ENCODE measurements at places on chromosomes 4 and X. TPM values are rescaled to one million over a fixed set of nuclear protein-coding genes. Genes with fewer than 3 reads are reported as not detected.

- DNase-seq = no peak
- H3K27me3 ChIP-seq = no peaks in the 10 kb centered on the region
These were observed 65.2 kb downstream of the AMMECR1 start for GRCh38 chrX:110252711-110253110.

GRCh38 chr4:3416270-3416669 is 25.5 kb upstream of the HGFAC start:
- no peaks in the 10 kb centered on the region for H3K4me1 ChIP-seq
- H3K27me3 ChIP-seq = no peaks in the 10 kb centered on the region
- no peak overlapping the region for H3K27ac ChIP-seq
- DNase-seq = peak; percentile 8
- peaks cover 37% of the 10 kb centered on the region for H3K36me3 ChIP-seq

DNA sequence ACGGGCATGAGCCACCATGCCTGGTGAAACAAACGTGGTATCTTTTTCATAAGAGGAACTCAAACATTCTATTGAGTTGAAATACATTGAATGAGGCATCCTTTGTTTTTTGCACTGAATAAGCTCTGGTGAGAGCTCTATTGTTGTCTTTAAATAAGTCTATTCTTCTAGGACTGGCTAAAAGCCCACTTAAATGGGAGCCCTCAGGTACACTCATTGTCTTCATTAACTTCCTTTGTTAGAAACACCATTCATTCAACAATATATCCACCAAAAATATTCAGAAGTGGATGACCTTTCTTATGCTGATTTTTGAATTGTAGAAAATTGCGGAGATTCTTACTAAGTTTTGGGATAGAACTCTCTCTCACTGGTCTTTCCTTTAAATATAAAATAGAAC is 568.0 kb downstream of the IL1RAPL1 start:
- no peaks in the 10 kb centered on the region for H3K4me1 ChIP-seq
- H3K4me3 ChIP-seq = no peak overlapping the region
- H3K27me3 ChIP-seq = no peaks in the 10 kb centered on the region
- no peaks in the 10 kb centered on the region for H3K36me3 ChIP-seq
- no peak for DNase-seq

GRCh38 chrX:131741103-131741581 is 197.3 kb downstream of the OR13H1 start:
- no peaks in the 10 kb centered on the region for H3K36me3 ChIP-seq
- peak; percentile 69 for DNase-seq
- H3K4me3 ChIP-seq = peak overlapping the region; percentile 71
- H3K4me1 ChIP-seq = no peaks in the 10 kb centered on the region

- H3K27ac ChIP-seq = peak overlapping the region; percentile 83
- no peaks in the 10 kb centered on the region for H3K36me3 ChIP-seq
- H3K4me3 ChIP-seq = no peak overlapping the region
- no peaks in the 10 kb centered on the region for H3K27me3 ChIP-seq
- H3K4me1 ChIP-seq = peaks cover 8% of the 10 kb centered on the region
These were observed 37.7 kb downstream of the CLCN5 start for GRCh38 chrX:49960061-49960460.

- H3K4me1 ChIP-seq = no peaks in the 10 kb centered on the region
- no peak overlapping the region for H3K4me3 ChIP-seq
- DNase-seq = no peak
- no peaks in the 10 kb centered on the region for H3K27me3 ChIP-seq
These were observed 28.1 kb downstream of the SLC25A43 start for GRCh38 chrX:119427024-119427794.

DNA sequence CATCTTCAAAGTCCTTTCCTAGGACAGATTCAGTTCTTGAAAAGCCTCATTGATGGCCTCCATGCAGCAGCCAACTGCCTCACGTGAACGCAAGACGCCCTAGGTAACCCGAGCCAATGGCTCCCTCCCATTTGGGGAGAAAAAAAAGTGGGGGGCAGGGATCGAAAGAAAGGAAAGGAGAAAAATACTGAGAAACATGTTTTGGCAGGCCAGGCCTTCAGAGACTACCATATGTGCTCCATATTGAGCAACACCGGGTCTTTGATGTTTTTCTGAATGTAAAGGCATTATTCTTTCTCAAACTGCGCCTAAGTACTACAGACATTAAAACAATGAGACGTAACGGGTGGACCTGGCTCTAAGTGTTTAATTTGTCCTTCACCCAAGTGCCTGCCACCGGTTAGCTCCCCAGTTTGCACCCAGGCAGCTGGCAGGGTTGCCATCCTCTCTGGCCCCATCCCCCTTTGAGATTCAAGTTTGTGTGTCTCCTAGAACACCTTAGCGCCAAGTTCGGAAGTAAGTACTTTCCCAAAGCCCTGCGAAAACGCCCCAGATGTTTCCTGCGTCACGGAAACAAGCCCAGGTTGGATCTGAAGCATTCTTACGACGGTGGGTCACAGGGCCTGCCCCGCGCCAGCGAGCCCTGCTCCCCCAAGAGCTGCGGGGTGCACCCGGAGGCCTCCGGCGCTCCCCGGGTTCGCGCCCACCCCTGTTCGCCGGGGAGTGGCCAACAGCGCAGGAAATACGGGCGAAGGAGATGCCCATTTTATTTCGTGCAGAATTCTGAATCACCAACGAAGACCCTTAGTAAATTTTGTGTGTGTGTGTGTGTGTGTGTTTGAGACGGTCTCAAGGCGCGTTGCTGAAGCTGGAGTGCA is 30.1 kb downstream of the HAND2 start:
- no peaks in the 10 kb centered on the region for H3K4me1 ChIP-seq
- H3K27ac ChIP-seq = no peak overlapping the region
- H3K36me3 ChIP-seq = no peaks in the 10 kb centered on the region
- H3K4me3 ChIP-seq = no peak overlapping the region
- DNase-seq = no peak

- H3K4me1 ChIP-seq = no peaks in the 10 kb centered on the region
- no peaks in the 10 kb centered on the region for H3K27me3 ChIP-seq
- no peaks in the 10 kb centered on the region for H3K36me3 ChIP-seq
- no peak overlapping the region for H3K4me3 ChIP-seq
These were observed 204.1 kb upstream of the FAM47C start for GRCh38 chrX:36804066-36804465.

- H3K27me3 ChIP-seq = no peaks in the 10 kb centered on the region
- H3K27ac ChIP-seq = no peak overlapping the region
- no peak for DNase-seq
- no peaks in the 10 kb centered on the region for H3K36me3 ChIP-seq
- no peak overlapping the region for H3K4me3 ChIP-seq
- H3K4me1 ChIP-seq = no peaks in the 10 kb centered on the region
These were observed 436.2 kb downstream of the KCNIP4 start for GRCh38 chr4:21512353-21512752.

GRCh38 chrX:21725496-21725895 is 32.4 kb downstream of the SMPX start:
- H3K4me1 ChIP-seq = peaks cover 35% of the 10 kb centered on the region
- peaks cover 4% of the 10 kb centered on the region for H3K36me3 ChIP-seq
- H3K4me3 ChIP-seq = no peak overlapping the region
- peak overlapping the region; percentile 36 for H3K27ac ChIP-seq
- H3K27me3 ChIP-seq = no peaks in the 10 kb centered on the region
- DNase-seq = no peak

GRCh38 chr4:15749001-15749400 is 29.1 kb upstream of the CD38 start:
- no peaks in the 10 kb centered on the region for H3K36me3 ChIP-seq
- H3K27me3 ChIP-seq = no peaks in the 10 kb centered on the region
- DNase-seq = no peak
- no peak overlapping the region for H3K4me3 ChIP-seq

PPAT gene
- 5.8 TPM for total RNA-seq

GAB3 gene
- 3.4 TPM for total RNA-seq

BMP3 gene
- total RNA-seq = not detected

NPNT gene
- 10.7 TPM for total RNA-seq

TSC22D3 gene
- 111 TPM for total RNA-seq

NLRP2B gene
- total RNA-seq = not detected
